ENCODE measurements at places on chromosomes 16 and 17. TPM values are rescaled to one million over a fixed set of nuclear protein-coding genes. Genes with fewer than 3 reads are reported as not detected.
A peak's percentile ranks its signal among the peaks of the same experiment; 100 is the strongest.

MYOCD gene
- 0.24 TPM for total RNA-seq

DNA sequence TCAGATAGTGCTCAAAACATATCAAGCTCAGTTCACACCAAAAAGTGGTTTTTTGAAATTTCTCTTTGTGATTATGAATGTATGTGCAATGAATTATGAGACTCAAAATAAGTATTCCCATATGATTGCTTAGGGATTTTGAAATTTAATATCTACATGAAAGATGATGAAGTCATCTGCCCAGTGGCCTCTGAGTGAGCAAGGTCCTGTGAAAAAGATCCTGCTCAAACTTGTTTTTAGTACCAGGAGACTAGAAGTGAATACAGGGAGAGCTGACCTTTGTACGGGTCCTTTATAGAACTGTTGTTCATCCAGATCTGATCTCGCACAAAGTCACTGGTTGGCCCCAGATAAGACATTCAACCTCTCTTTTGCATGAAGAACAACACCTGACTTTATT, 151.9 kb upstream of the MAF start:
- no peak for DNase-seq

DNA sequence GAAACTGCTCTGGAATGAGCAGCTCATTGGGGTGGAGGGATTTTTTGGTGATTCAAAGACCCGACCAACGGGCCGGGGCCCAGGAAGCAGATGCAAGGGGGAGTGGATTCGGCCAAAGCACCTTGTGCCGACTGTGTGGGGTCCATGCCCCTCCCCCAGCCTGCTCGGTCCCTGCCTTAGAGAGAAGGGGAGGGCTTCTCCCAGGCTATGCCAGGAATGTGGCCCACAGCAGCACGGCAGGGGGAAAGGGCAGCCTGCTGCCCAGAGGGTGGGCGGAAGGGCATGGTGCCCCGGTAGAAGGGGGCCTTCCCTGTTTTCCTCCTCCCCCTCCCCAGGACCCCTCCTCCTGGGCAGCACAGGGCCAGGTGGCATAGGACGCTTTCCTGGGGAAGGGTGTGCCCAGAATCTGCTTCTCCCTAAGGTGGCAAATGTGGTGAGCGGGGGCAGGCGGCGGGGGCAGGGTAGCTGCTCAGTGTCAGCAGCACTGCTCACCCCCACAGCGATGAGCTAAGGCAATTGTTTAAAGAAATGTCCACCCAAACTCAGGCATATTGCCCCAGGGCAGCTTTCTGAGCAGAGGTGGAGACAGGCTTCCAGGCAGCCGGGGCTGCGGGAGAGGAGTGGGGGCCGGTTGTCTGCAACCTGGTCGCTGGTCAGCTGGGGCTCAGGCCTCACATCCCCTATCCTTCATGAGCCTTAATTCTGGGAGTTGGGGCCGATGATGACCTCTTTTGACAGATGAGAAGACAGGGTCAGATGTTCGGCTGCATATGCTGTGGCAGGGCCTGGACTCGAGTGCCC, 33.9 kb upstream of the MLKL start:
- DNase-seq, result peak; percentile 91

DNA sequence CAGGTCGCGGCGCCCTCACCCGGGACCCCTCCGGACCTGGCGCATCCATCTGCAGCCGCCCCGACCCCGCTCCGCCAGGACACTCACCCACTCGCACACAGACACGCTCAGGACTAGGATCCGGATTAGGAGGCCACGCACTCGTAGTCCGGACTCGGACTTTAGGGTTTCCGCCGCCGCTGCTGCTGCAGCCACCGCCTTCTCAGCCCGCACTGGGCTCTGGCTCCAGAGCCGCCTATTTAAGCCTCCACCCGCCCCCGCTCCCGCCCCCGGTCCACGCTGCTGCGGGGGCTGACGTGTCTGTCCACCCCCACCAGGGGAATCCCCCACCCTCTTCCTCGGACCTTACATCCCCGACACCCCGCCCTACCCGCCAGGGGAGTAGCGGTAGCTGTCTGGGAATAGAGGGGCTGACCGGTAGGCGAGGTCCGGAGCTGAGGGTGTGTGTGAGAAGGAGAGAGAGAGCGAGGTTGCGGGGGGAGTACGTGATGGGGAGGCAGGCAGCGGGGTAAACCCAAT, at the start of gene RRAD:
Gene RRAD, minus strand, starts transcription at position 214 of the 519 bp plus-strand sequence. CDS start 356 bp downstream, outside the sequence.
- DNase-seq, result peak; percentile 87

DNA sequence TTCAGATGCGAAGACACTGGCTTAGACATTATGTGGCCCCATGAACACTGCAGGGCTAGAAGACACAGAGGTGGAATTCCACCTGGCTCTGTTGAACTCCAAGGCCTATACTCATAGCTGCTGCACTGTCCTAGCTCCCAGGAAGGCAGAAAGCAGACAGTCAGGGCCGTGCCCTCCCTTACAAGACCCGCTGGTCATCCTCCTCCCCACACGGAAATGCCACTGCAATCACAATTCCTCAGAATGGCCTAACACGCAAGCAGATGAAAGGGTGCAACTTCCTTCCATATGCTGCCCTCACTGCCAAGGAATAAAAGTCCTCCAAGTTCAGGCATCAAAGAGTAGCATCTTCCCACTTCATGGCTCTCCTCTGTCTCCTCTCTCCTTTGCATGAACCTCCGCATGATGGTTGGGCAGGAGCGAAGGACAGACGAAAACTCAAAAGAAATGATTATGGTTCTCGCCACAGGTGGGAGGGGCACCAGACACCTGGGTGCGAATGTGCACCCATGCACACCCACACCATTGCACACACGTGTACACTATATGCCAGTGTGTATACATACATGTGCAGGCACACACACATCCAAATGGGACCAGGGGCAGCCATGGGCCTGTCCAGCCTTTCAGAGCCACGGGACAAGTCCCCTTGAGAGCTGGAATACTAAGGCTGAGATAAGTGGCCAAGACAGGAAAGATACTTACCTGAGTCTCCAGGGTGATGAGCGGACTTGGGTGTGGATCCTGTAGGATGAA, 113.3 kb downstream of the XYLT1 start:
- no peak for DNase-seq

- peak; percentile 66 for DNase-seq
Measured at GRCh38 chr17:29240968-29241963, 5.4 kb upstream of the CRYBA1 start.

DNA sequence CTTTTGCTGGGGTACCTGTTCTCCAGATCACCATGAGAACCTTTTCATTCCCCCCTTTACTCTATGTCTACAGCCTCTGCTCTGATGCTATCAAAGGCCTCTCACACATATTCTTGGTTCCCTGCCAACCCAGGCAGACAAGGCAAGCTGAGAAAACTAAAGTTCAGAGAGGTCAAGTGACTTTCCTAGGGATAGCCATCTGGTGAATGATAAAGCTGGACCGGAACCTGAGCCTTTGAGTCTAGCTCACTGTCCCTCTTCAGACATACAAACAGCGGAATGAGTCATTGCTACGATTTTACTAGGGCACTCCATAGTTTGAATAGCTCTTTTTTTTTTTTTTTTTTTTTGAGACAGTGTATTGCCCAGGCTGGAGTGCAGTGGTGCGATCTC, 73.3 kb downstream of the XYLT1 start:
- no peak for DNase-seq

- no peak for DNase-seq
Measured at GRCh38 chr17:28364665-28365363, at the start of gene SEBOX. TSS of gene SEBOX (minus strand) at chr17:28365199. CDS start at chr17:28365151, 48 bp downstream.

GRCh38 chr16:85600530-85601271, 12.4 kb upstream of the GSE1 start:
- peak; percentile 76 for DNase-seq

DNA sequence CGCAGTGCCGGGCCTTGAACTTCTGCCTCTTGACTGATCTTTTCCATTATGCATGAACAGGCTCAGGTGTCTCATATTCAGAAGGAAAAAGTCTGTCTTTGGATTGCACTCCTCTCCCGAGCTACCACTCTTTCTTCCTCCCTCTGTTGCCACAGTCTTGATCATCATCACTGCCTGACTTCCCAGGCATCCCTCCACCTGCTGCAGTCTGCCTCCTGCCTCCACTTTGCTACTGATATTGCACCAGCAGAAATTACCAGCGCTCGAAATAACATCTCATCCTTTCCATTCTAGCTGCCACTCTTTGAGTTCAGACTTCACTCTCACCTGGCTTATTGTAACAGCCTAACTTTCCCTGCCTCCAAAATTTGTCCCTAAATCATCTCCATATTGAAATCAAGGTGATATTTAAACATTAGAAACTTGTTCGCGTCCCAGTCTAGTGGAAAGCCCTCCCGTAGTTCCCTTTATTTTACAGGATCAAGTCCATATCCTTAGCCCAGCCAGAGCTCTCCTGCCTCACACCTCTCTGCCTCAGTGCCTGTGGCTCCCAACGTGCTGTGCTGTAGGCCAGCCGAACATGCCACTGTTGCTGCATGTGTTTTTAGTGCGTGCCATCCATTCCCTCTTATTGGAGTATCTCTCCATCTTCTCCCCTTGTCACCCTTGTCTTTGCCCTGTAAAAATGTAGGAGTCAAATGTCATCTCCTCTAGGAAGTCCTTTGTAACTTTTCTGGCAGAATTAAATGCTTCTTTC, 39.9 kb downstream of the NUP88 start:
- DNase-seq, result no peak

All from H7 (cell line).